ENCODE measurements at places on chromosomes 13 and 19.

DNA sequence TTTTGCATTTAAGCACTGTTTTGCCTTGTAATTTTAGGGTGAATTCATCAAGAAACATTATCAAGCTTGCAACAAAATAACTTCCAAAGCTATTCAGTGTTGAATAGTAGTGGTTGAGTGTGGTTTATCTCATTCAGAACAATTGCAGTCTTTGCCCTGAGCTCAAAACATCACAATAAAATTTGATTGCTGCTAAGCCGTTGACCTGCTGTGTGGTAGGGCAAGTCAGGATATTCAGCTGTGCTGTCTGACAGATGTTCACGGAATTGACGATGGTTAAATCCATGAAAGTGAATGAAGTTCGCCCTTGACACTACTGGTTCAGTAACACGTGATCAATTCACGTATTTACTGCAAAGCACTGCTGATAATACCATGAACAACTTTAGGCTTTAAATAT lies 66.9 kb downstream of the GJA3 start:
- H3K4me3 ChIP-seq: no peak overlapping the region
- H3K4me1 ChIP-seq: no peaks in the 10 kb centered on the region
- no peaks in the 10 kb centered on the region for H3K36me3 ChIP-seq

- H3K4me3 ChIP-seq: no peak overlapping the region
- H3K27ac ChIP-seq: peak overlapping the region; percentile 41
- H3K36me3 ChIP-seq: no peaks in the 10 kb centered on the region
- H3K27me3 ChIP-seq: no peaks in the 10 kb centered on the region
Observed at GRCh38 chr13:75417012-75417384, 65.0 kb downstream of the TBC1D4 start.

GRCh38 chr13:41220401-41220800 lies 26.0 kb upstream of the KBTBD7 start:
- no peaks in the 10 kb centered on the region for H3K27me3 ChIP-seq
- no peaks in the 10 kb centered on the region for H3K36me3 ChIP-seq
- H3K4me3 ChIP-seq: no peak overlapping the region

DNA sequence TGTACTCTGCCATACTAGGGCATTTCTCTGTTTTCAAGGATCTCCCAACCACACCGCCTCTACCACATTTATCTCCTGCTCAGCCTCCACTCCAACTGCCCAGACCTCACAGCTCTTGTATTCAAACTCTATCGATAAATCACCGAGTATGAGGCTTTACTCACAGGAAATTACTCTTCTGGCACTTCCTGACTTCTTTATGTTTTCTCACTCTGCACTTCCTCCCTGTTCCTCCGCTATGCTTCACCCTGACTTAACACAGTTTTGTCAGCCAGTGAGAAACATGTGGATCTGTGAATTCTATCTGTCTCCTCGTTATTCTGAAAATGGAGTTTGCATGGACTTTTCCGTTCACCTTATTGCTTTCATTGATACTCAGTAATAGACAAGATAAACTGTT lies 2.6 kb upstream of the CARD8 start:
- no peaks in the 10 kb centered on the region for H3K36me3 ChIP-seq
- no peak for DNase-seq
- no peak overlapping the region for H3K4me3 ChIP-seq
- H3K27me3 ChIP-seq: no peaks in the 10 kb centered on the region
- no peaks in the 10 kb centered on the region for H3K4me1 ChIP-seq

GRCh38 chr19:18049385-18049784 lies 37.3 kb downstream of the IL12RB1 start:
- H3K4me3 ChIP-seq: no peak overlapping the region
- no peaks in the 10 kb centered on the region for H3K27me3 ChIP-seq
- H3K4me1 ChIP-seq: peaks cover 11% of the 10 kb centered on the region
- no peaks in the 10 kb centered on the region for H3K36me3 ChIP-seq
- peak overlapping the region; percentile 87 for H3K27ac ChIP-seq

DNA sequence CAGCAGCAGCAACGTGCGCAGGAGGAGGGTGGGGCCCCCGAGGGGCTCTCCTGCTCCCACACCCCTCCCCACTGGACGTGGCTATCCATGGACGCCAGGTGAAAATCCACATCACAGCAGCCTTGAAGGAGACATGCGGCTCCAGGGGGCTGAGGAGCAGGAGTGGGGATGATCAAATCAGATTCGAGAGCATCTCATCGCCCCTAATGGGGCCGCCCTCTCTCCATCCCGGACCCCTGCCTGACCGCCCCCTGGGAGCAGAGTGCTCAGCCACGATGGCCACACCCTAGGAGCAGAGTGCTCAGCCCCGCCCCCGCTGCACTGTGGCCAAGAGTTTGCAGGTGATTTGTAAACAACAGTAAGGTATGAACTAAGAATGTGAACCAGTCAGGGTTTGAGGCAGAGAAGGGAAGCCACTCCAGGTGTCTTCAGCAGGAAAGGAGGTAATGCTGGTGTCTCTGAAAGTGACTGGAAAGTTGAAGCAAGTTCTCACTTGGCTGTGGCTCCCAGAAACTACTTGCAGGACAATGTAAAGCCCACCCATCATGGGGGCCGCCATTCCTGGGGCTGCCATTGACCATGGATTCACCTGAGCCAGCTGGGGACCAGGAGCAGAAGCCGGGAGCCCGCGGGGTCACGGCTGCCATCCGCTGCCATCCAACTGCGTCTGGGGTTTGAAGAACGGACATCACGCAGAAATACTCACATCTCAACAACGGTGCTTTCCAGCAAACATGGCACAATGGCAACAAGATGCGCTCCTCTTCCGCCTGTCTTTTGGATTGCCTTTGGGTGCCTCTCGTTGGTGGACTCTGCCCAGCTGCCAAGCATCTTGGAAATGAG lies 71.8 kb downstream of the SPACA7 start:
- H3K4me3 ChIP-seq: no peak overlapping the region
- H3K27me3 ChIP-seq: peaks cover 59% of the 10 kb centered on the region
- H3K27ac ChIP-seq: no peak overlapping the region
- no peak for DNase-seq
- H3K4me1 ChIP-seq: no peaks in the 10 kb centered on the region

- no peaks in the 10 kb centered on the region for H3K36me3 ChIP-seq
- no peaks in the 10 kb centered on the region for H3K4me1 ChIP-seq
- H3K27me3 ChIP-seq: no peaks in the 10 kb centered on the region
Observed at GRCh38 chr13:22061371-22061805, 390.5 kb downstream of the FGF9 start.

DNA sequence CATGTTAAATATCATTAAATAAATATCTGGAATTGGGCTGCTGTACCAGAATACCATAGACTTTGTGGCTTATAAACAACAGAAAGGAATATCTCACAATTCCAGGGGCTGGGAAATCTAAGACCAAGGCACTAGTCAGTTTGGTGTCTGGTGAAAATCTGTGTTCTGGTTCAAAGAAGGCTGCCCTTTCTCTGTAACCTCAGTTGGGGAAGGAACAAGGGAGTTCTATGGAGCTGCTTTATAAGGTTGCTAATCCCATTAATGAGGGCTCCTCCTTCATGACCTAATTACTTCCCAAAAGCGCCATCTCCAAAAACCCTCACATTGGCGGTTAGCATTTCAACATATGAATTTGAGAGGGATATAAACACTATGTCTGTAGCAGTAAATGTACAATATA lies 480.9 kb downstream of the GPC5 start:
- no peak for DNase-seq
- H3K4me1 ChIP-seq: no peaks in the 10 kb centered on the region
- no peaks in the 10 kb centered on the region for H3K36me3 ChIP-seq
- H3K27ac ChIP-seq: no peak overlapping the region

DNA sequence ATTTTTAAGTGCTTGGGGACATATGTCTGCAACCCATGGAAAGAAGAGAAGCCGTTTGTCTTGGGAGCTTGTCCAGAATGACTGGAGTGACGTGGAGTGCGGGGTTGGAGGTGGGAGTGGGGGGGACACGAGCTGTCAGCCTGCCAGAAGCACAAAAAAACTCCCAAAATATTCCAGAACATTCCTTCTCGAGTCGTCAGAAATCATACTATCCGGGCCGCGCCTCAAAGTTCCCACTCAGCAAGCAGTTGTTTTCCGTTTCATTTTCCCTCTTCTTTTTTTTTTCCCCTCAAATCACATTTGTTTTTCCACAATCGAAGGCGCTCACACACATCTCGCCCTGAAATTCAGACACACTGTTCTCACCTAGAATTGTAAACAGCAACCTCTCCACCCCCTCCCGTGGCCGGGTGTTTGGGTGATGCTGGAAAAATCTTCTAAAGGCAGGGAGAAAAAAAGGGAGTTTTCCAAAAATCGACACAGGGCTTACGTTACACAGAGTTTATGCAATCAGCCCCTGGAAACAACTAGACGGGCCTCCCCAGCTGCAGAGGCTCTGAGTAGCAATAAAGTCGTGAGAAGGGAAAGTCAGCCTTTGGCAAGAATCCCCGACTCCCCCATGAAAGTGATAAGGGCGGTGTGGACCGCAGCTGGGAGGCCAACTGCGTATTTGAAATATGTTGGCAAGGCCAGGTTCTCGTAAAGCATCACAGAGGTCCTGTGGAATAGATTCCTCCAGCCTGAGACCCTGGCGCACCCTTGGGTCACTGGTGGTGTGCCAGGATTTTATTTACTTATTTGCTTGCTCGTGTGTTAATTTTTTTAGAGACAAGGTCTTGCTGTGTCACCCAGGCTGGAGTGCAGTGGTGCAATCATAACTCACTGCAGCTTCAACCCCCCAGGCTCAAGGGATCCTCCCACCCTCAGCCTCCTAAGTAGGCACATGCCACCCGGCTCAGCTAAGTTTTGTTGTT lies 31.2 kb upstream of the KLF2 start:
- no peaks in the 10 kb centered on the region for H3K27me3 ChIP-seq
- DNase-seq: peak; percentile 61
- H3K4me1 ChIP-seq: no peaks in the 10 kb centered on the region
- no peaks in the 10 kb centered on the region for H3K36me3 ChIP-seq
- H3K4me3 ChIP-seq: peak overlapping the region; percentile 29
- H3K27ac ChIP-seq: peak overlapping the region; percentile 84

DNA sequence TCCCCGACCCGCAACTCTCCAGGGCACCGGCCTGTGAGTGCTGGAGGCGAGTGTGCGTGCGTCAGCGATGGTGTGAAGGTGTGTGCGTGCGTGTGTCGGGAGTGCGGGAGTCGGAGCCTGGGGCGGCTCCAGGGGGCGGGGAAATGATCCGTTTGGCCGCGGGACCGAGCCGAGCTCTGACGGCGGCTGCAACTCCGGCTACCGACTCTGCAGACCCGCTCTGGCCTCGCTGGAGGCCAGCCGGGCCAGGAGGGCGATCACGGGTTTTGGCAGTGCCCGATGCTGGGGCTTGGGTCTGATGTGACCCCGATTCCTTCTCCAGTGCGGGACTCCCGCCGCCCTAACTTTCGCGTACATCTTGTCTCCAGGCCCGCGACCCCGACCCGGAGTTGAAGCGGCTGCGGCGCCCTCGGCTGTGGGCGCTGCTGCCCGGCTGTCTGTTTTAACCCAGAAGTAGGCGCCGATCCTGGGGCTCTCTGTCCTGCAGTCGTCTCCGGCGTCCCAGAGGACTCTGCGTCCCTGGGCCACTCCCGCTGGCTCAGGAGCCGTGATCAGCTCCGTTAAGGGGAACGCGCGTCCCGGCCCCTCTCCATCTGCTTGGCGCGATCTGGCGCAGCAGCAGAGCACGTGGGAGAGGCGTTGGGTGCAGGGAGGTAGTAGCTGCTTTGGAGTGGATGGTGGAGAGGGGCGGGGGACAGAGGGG lies 1.2 kb downstream of the CHST8 start:
- peaks cover 10% of the 10 kb centered on the region for H3K4me1 ChIP-seq
- H3K27me3 ChIP-seq: no peaks in the 10 kb centered on the region
- peak overlapping the region; percentile 43 for H3K4me3 ChIP-seq
- no peaks in the 10 kb centered on the region for H3K36me3 ChIP-seq

- no peak overlapping the region for H3K27ac ChIP-seq
- no peaks in the 10 kb centered on the region for H3K36me3 ChIP-seq
- no peak for DNase-seq
- no peaks in the 10 kb centered on the region for H3K27me3 ChIP-seq
- no peaks in the 10 kb centered on the region for H3K4me1 ChIP-seq
Observed at GRCh38 chr13:85685436-85685835, 113.8 kb downstream of the SLITRK6 start.

GRCh38 chr19:18587962-18588610 lies 512 bp upstream of the REX1BD start:
- no peaks in the 10 kb centered on the region for H3K36me3 ChIP-seq
- no peaks in the 10 kb centered on the region for H3K4me1 ChIP-seq
- peak overlapping the region; percentile 93 for H3K4me3 ChIP-seq
- no peaks in the 10 kb centered on the region for H3K27me3 ChIP-seq

DNA sequence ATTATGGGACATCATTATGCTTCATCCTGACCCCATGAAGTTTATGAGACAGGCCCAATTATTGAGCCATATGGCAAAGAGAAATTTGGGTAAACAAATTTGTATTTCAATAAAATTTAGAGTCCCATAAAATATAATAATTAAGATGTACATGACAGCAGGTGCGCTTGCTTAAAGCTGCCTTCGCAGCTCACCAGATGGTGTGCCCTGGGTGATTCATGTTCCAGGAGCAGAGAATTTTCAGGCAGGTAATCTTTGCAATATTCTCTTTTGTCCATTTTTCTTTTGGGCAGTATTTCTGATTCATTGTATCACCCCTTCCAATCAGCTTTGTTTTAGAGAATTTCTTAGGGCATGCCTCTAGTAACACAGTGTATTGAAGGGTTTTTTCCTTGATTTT lies 39.5 kb upstream of the WASF3 start:
- H3K4me1 ChIP-seq: no peaks in the 10 kb centered on the region
- no peak overlapping the region for H3K4me3 ChIP-seq
- no peaks in the 10 kb centered on the region for H3K27me3 ChIP-seq
- H3K36me3 ChIP-seq: no peaks in the 10 kb centered on the region
- no peak overlapping the region for H3K27ac ChIP-seq
- DNase-seq: no peak

DNA sequence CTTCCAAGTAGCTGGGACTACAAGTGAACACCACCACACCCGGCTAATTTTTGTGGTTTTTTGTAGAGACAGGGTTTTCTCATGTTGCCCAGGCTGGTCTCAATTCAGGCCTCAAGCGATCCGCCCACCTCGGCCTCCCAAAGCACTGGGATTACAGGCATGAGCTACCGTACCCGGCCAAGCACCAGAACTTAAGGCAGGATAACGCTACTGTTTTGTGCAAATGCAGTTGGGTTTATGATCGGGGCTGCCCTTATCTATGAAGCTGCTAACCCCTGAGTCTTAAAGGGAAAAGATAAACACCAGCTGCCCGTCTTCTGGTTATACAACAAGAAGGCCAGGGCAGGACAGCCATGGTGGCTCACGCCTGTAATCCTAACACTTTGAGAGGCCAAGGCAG lies 12.6 kb upstream of the TM6SF2 start:
- H3K27me3 ChIP-seq: no peaks in the 10 kb centered on the region
- no peaks in the 10 kb centered on the region for H3K4me1 ChIP-seq
- peaks cover 5% of the 10 kb centered on the region for H3K36me3 ChIP-seq

GRCh38 chr13:99174533-99175100 lies 26.0 kb upstream of the UBAC2 start:
- H3K36me3 ChIP-seq: no peaks in the 10 kb centered on the region
- H3K4me1 ChIP-seq: no peaks in the 10 kb centered on the region
- no peak overlapping the region for H3K27ac ChIP-seq
- DNase-seq: no peak
- H3K4me3 ChIP-seq: no peak overlapping the region
- no peaks in the 10 kb centered on the region for H3K27me3 ChIP-seq

Measured in breast epithelium (tissue), 4 donors.